GOT3 (cell line): ENCODE measurements at places on chromosomes 2 and 18.

DNA sequence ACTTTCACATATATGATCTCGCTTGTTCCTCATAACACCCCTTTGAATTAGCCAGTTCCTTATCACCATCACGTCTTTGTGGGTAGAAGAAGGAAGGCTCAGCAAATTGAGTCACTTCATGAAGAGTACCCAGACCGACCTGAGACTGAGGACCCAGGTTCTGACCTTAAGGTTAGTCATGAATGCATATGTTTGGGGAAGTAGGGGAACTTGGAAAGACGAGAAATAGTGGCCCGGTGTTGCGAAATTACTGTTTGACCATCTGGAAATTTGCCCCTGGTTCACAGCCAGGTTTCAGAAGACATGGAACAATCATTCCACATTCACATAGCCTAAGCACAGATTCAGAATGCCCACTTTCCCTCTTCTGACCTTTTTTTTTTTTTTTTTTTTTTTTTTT is 59.8 kb downstream of the MEIS1 start:
- DNase-seq, result no peak

- DNase-seq, result no peak
Measured at GRCh38 chr2:207863345-207863744, 93.6 kb upstream of the FZD5 start.

- DNase-seq, result no peak
Measured at GRCh38 chr2:228245601-228246000, 64.1 kb upstream of the SPHKAP start.

DNA sequence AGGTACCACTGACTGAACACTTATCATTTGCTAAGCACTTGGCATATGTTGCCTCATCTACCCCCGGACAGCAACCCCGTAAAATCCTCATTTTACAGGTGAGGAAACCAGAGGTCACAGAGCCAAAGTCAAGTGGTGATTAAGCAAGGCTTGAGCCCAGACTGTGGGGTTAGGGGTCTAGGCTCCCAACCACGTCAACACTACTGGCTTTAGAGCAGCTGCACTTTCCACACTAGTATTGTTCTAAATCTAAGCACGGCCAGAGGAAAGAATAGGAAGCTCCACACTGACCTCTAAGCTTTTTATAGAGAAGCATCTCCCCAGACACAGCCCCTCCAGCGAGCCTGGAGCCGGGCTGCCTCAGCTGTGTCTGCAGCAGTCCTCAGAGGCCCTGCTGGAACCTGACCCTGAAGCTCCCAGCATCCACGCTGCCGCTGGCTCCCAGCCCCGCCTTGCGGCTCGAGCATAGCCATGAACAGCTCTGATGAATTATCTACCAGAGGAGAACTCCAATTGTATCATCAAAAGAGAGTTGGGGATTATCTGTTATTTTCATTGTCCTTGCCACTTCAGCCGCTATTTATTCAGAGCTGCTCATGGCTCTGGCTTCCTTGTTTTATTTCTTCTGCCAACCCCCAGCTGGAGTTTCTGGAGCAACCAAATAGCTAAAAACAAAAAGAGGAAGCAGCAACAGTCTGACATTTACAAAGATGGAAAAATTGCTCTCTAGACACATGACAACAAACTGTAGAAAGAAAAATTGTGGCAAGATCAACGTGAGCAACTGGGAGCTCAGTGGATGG is 62.2 kb upstream of the RTN4 start:
- DNase-seq, result peak; percentile 48

DNA sequence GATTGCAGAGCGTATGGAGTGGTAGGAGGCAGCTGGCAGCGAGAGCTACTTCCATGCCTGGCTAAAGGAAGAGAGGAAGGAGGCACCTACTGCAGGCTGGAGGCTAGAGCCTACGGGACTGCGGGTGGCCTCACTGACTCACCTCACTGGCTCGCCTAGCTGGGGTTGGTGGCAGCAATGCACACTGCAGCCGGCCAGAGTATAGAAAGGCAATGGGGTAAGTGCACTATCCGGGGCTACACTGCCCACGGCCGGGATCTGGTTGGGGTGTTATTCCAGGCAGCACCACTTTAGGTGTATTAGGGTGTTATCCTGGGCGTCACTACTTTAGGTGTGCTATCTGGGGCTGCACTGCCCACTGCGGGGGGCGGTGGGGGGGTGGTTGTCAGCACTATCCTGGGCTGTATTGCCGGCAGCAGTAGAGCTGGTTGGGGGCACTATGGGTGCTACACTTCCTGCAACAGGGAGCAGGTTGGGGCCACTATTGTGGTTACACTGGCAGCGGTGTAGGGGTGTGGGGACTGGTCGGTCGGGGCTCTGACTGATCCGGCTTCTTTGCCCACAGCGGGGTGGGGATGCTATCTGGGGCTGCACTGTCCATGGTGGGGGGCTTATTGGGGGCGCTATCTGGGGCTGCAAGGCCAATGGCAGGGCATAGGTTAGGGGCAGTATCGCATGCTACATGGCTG is 33.3 kb upstream of the ANKRD62 start:
- DNase-seq, result no peak

- no peak for DNase-seq
Measured at GRCh38 chr2:43616967-43617680, 19.9 kb upstream of the PLEKHH2 start.

- DNase-seq, result no peak
Measured at GRCh38 chr2:64876137-64876647, 113.0 kb upstream of the SLC1A4 start.

GRCh38 chr2:74597410-74597809 is 42.9 kb downstream of the DOK1 start:
- no peak for DNase-seq

- no peak for DNase-seq
Measured at GRCh38 chr2:227179988-227180685, 15.7 kb downstream of the COL4A3 start.
